T-cell (primary cell): ENCODE measurements at places on chromosomes 16 and 17.

DNA sequence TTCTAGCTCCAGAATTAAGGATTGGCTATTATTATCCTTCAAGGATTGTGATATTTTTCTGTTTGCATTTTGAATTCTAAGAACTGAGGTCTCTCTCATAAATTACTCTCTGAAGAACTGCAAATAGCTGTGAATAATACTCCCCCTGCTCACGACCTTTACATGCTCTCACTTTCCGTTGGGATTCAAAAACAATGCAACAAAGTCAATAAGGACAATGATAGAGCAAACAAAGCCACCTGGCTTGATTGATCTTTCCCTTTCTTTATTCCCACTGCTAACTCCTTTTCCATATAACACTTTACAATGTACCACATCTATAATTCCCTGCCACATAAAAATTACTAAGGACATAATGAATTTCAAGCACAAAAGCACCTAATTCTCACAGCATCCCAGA is 523.0 kb upstream of the CA10 start:
- no peak for DNase-seq

DNA sequence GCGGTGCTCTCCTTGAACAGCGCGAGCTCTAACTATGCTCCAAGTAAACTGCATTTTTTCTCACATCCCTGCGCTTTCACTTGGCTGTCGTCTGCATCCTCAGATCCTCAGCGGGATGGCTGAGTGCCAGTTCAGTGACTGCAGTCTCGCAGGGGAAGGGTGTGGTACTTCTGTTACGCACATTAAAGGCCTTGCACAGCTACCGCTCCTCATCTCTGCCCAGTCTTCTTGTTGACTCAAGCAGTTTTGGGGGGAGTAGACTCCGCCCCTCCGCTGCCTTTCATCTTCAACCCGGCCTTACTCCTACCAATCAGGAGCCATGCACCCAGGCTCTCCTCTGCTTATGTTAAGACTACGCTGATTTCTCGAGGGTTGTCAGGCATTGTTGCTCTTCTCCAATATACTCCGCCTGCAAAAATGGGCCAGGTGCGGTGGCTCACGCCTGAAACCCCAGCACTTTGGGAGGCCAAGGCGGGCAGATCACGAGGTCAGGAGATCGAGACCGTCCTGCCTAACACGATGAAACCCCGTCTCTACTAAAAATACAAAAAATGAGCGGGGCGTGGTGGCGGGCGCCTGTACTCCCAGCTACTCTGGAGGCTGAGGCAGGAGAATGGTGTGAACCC is 10.0 kb downstream of the ATP5PD start:
- DNase-seq: peak; percentile 87

- DNase-seq: no peak
Observed at GRCh38 chr16:85718682-85719081, 29.9 kb upstream of the GINS2 start.

GRCh38 chr16:2194166-2194834 is 2.1 kb downstream of the CASKIN1 start:
- DNase-seq: no peak

- no peak for DNase-seq
Observed at GRCh38 chr16:77336637-77337036, 98.2 kb downstream of the ADAMTS18 start.

- no peak for DNase-seq
Observed at GRCh38 chr17:64296246-64296645, 33.2 kb upstream of the TEX2 start.

GRCh38 chr16:84517366-84517765 is 12.9 kb upstream of the MEAK7 start:
- DNase-seq: no peak

- DNase-seq: no peak
Observed at GRCh38 chr17:31385428-31386285, 5.8 kb upstream of the RAB11FIP4 start.

DNA sequence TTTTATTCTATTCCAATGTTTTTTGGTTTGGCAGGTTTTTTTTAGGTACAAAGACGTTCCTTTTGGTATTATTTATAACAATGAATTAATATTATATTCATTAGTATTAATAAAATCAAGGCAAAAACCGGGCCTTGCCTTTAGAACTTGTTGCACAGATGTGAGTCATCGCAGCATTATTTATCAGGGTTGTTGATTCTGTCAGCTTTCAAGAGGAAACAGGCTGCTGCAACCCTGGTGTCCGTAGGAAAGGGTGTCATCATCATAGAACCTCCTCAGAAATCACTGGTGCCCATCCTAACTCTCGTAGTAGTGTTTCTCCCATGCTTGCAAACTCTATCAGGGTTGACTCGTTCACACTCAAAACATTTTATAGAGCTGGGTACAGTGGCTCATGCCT is 10.2 kb upstream of the LRRC37B start:
- DNase-seq: no peak

DNA sequence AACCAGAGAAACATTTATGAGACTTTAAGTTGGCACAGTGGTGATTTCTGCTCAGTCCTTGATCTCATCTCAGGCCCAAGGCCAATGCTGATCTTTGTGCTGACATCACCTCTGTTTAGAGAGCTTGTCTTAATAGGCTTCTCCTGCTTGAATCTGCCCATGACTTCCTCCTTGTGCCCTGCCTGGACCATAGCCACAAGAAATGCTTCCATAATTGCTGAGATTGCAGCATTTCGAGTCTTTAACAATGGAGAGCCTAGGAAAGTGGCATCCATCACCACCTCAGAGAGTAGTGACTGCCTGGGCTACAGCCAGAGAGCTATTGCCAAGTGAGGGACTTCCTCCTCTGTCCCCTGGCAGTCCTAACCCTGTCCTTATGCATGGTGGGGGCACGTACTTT is 25.1 kb upstream of the MMP2 start:
- DNase-seq: no peak

GRCh38 chr17:66952031-66952524 is 12.4 kb upstream of the CACNG4 start:
- no peak for DNase-seq

- DNase-seq: no peak
Observed at GRCh38 chr17:80585890-80586845, 41.5 kb downstream of the RPTOR start.

DNA sequence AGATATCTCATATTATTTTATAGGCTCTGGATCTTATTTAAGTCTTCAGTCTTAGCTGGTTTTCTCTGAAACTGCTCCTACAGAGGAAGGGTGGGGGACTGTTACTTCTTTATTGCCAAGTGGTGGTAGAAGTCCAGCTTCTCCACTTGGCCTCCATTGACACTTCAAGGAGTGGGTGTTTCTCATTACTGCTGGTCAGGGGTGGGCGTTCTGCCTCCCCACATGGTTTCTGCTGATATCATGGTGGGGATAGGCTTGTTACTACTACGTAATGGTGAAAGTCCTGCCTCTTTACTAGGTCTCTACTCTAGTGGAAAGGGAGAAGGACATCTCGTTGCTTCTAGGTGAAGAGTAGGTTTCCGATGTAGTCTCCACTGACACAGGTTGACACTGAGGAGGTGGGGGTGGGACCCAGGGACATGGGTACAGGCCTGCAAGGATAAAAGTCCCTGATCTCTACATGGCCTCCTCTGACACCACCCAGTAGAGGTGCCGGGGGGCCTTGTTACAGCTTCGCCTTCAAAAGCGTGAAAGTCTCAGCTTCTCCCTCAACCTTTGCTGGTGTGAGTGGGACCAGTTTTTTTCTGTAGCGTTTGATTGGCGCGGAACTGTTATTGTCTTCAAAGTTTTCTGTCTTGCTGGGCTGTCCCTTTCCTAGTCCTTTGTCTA is 20.3 kb downstream of the PRAC1 start:
- no peak for DNase-seq

DNA sequence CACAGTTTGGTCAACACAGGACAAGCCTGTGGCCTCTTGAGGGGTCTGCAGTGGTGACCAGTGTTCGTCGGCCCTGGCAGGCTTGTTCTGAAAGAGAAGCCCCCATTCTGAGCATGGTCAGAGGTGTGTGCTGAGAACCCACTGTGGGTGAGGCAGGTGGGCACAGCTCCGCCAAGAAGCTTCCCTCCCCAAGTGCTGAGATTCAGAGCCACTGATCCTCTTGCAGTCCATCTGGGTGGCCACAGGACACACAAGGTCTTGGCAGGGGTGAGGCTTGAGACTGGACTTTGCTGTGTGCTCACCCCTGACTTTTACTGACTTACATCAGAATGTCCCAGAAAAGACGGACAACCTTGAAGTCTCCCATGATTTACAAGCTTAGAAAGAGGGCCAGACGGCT is 18.7 kb downstream of the MPRIP start:
- DNase-seq: no peak

DNA sequence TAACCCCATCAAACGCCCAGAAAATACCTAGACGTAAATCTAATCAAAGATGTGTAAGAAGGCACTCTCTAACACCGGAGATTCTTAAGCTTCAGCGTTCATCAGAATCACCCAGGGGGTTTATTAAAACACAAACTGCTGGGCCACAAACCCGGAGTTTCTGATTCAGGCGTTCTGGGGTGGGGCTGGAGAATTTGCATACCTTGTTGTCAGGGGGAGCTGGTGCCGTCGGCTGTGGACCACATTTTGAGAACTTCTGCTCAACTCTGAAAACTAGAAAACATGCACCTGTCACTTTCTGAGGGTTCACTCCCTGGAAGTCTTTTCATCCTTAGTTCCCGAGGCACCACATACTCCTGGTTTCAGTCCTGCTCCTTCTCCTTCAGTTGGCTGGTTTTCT is 48.6 kb upstream of the WSCD1 start:
- DNase-seq: no peak
